ENCODE measurements at places on chromosomes 4 and X.

GRCh38 chr4:35493977-35494376, 750.3 kb downstream of the ARAP2 start:
- no peak for DNase-seq

GRCh38 chr4:41175794-41176193, 38.5 kb downstream of the APBB2 start:
- DNase-seq = no peak

DNA sequence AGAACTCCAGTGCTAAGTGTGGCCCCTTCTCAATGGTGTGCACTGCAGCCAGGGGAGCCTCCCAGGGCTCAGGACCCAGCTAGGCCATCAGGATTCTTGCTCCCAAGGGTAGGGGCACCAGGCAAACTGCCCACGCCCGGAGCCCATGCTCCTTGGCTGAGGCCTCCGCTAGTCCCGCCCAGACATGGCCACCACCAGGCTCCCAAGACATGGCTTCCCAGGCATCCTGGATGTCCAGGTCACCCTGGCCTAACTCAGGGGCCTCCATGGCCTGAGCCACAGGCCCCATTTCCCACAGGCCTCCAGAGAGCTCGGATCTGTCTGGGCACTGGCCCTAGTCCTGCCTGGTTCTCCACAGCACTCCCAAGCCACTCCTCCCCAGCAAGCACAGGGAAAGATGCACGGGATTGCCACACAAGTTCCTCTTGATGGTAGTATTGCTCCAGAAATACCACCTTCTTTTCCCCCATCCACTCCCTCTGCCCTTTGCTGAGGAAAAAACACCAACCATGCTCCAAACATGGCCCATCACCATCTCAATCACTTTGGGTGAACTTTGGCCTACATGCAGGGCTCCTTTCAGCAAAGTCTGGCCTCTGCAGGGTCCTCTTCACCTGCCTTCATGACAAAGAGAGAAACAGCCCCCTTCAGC, 274.7 kb upstream of the AGTR2 start:
- DNase-seq = no peak

DNA sequence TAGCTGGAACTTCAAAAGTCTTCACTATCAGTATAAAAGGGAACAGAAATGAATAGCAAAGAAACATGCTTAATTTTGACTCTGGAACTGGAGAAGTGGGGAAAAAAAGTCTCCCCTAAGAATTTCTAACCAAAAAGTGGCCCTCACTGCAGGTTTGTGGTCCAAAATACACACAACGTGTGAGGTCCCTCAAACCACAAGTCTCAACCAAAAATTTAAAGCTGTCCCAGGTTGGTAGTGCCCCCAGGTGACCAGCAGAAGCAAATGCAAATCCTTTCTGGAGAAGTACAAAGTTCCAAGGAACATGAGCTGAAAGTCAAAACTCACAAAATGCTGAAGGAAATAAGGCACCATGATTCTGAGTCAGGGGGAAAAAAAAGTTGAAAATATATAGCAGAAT, 23.6 kb upstream of the VAMP7 start:
- DNase-seq = no peak

- DNase-seq = no peak
These were observed 197.9 kb downstream of the MGST2 start for GRCh38 chr4:139863531-139863930.

DNA sequence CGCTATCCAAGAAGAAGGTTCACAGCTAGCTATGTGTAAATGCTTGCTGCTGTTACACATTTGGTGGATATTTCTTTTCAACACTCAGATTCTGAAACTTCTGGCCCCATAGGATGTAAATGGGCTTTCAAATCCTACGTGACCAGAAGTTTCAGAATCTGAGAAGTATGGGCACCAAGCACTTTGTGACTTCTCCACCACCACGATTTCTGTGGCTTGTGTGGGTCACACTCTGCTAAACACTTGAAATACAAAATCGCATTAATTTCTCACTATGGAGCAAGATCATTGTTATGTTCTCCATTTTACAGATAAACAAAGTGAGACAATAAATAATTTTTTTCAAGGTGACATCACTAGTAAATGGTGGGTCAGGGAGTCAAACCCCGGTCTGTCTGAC, 259.4 kb upstream of the JADE1 start:
- DNase-seq = no peak

GRCh38 chr4:16727218-16727617, 171.2 kb downstream of the LDB2 start:
- DNase-seq = no peak

DNA sequence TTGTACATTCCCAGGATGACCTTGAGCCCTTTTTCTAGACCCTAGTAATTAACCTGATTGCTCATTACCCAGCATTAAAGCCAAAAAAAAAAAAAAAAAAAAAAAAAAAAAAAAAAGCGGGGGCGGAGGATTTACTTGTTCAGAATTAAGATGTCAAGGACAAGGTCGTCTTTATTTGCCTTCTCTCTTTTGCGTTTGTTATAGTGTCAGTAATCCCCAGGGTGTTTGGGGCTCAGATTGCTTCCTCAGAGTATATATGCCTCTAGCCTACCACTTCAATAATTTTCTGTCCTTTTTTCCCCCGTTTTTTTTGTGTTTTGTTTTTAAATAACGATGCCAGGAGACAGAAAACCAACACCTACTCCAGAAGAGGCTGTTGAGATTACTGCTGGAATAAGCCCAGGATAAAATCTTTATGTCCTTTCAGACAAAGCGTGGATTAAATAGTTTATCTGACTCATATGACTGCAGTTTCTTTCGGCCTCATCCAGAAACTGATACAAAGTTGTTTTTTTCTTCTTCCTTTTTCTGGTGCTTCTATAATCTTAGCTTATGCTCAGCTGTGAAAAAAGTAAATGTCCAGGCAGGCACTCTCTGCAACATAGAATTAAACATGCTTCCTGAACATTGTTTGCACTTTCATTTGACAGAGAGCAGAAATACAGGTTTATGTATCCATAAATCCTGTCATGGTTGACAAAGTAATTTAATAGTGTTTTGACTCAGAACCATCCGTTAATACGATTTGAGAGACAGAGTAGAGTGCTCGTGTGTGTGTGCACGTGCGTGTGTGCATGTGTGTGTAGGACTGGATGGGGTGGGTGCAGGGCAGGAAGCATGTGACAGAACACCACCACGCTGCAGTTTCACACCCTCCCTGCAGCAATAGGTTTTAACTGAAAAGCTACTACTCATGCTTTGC, 138.6 kb downstream of the AFF1 start:
- peak; percentile 62 for DNase-seq

DNA sequence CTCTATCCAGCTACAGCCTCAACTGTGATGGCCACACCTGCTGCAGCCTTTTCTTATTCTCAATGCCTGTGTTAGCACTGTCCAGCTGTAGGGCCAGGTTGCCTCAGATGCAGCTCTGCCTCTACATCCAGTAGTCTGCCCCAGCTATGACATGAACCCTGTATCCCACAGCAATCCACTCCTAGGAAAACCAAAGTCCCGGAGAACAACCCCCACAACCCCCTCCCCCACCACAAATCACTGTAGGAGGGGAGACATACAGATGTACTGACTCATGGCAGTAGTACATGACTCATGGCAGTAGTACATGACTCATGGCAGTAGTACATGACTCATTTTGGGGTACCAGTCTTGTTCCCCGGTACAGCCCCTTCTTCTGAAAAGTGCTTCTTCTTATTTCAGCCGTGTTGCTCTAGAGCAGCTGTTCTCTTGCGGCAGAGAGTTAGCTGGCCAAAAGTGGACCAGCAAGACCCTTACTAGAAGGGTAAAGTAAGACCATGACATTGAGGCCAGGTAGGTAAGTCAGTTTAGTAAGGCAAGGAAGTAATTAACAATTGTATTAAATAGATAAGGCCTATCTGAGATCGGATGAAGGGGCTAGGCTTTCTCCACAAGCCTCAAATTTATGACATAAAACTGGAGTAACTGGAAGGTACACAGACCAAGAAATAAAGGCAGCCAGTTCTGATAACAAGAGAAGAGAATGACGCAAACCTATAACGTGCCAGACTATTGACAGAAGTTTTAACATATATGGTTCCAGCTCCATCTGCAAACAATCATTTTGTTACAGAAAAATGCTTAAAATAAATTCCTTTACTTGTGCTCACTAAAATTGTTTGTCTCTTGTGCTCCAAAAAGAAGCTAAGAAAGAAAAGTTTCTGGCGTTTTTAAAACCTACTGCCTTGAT, 221.4 kb downstream of the TACR3 start:
- peak; percentile 6 for DNase-seq

DNA sequence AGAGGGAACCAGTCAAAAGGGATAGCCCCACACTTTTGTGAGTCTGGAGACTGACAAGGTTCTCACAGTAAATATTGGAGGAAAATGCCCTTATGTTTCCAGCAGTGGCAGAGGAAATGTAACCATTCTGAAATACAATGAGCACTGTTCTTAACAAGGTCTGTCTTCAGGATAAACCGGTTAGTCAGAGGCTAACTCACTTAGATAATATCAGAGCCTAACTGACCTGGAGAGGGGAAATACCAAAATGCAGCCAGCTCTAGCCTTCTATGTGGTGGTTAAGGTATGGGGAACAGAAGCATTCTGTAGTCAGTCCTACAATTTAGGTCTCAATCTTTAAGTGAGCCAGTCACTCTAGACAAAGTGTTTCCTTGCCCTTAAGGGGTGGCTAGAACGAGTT, 70.8 kb downstream of the TBCK start:
- no peak for DNase-seq

GRCh38 chrX:97529536-97530200, 646.0 kb downstream of the RPA4 start:
- no peak for DNase-seq

GRCh38 chr4:65911720-65912119, 241.4 kb upstream of the EPHA5 start:
- DNase-seq = no peak

DNA sequence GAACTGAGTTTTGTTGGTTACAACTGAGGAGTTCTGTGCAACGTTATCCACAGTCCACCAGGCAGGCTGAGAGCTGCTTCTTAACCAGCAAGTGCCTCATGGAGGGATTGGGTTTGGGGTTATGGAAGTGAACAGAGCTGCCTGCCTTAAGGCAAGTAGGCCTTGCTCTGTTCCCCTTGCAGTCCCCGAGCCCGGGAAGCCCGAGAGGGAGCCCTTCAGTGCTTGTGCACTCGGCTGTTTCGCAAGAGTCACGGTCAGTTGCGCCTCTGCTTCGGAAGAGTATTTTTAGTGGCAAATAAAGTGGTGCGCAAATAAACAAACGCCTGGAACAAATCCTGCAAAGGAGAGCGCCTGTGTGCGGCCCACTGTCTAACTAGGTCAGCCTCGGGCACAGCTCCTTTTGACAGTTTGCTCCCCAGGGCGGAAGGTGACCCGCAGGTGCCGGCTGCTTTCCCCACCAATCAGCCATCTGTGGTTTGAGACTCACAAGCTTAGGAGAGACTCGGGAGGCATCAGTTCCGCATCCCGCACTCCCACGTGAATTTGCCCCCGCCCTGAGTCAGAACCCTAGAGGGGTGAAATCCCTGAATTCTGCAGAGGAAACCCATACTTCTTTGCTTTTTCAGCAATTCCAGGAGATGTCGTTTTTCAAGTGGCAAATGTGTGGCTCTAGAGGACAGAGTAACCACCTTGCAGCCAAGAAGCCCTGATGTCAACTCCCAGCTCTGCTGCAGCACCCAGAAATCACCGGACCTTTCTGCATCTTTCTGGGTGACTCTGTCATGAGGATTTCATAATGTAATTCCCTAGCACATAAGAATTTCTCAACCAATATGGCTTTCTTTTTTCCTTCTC, 56.8 kb downstream of the LGI2 start:
- no peak for DNase-seq

- DNase-seq = no peak
These were observed 382.2 kb upstream of the IGFBP7 start for GRCh38 chr4:57492251-57492878.

- no peak for DNase-seq
These were observed 64.4 kb downstream of the HAUS3 start for GRCh38 chr4:2177443-2178093.

DNA sequence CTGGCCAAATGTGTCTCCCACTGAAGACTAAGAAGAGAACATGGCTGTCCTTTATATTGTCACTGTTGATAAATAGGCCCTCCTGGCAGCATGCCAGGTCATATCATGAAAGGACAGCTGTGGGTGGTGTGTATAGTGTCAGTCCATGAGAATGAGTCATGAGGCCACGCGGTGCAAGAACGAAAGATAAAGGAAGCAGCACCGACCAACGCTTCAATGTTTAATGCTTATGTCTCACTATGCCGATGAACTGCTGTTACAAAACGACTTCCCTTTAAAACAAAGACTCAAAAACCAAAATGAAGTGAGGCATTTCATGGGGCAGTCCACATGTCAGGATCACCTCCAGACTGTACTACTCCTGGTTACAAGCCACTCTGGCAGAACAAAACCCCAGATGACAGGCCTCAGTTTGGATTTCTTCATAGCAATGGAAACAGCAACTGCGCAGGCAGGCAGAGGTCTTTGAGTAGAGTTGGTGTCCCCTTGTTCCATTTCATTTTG, 5.2 kb upstream of the TCEANC start:
- peak; percentile 76 for DNase-seq

DNA sequence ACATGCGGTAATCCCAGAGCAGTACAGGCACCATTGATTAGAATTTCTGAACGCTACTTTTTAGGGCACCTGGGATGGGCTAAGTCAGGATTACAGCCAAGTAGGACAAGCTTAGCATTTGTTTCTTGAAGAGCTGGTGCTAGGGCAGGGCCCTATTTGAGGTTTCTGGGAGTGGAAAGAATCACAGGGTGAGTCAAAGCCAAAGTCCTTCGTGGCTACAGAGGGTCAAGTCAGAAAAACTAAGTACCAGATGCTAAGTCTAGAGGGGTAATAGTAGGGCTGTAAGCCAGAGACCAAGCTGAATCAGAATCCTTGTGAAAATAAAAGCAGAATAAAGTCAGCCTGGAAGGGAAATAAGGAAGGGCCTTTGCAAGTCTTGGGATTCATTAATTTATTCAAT, 448.6 kb downstream of the ZIC3 start:
- no peak for DNase-seq

DNA sequence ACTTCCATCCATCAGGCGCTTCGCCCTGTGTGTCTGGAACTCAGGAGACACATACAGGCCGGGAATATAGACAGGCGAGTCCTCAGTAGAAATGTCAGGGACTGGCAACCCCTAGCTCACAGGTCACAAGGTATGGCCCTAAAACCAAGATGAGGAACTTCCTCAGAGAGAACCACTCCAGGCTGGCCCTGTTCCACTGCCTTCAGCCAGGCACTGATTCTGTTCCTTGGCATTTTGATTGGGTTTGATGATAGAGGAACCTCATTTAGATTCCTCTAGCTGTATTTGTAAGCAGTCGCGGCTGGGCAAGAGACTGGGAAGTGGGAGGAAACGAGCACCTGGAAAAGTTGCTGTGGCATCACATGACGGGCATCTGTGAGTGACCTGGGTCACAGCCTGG, 8.1 kb downstream of the HPSE start:
- DNase-seq = no peak

GRCh38 chr4:139761461-139761860, 95.8 kb downstream of the MGST2 start:
- no peak for DNase-seq

GRCh38 chr4:94574616-94575015, 122.9 kb downstream of the PDLIM5 start:
- no peak for DNase-seq
